ENCODE measurements at places on chromosomes 16 and 17.

GRCh38 chr17:81831957-81832607 is 1.0 kb downstream of the MCRIP1 start:
- H3K27me3 ChIP-seq, result no peaks in the 10 kb centered on the region
- peak overlapping the region; percentile 71 for H3K4me3 ChIP-seq
- peak; percentile 58 for DNase-seq
- H3K27ac ChIP-seq, result peak overlapping the region; percentile 72

- H3K36me3 ChIP-seq, result no peaks in the 10 kb centered on the region
- H3K4me3 ChIP-seq, result no peak overlapping the region
- DNase-seq, result no peak
- no peak overlapping the region for H3K27ac ChIP-seq
- no peaks in the 10 kb centered on the region for H3K27me3 ChIP-seq
- no peaks in the 10 kb centered on the region for H3K4me1 ChIP-seq
Observed at GRCh38 chr17:10171581-10171981, 26.8 kb downstream of the GAS7 start.

- H3K4me3 ChIP-seq, result no peak overlapping the region
- peaks cover 53% of the 10 kb centered on the region for H3K36me3 ChIP-seq
- no peak for DNase-seq
- no peaks in the 10 kb centered on the region for H3K27me3 ChIP-seq
Observed at GRCh38 chr16:48542020-48542473, 67.9 kb downstream of the N4BP1 start.

- no peaks in the 10 kb centered on the region for H3K27me3 ChIP-seq
- H3K27ac ChIP-seq, result no peak overlapping the region
- no peak for DNase-seq
Observed at GRCh38 chr16:9929836-9930235, 252.4 kb downstream of the GRIN2A start.

DNA sequence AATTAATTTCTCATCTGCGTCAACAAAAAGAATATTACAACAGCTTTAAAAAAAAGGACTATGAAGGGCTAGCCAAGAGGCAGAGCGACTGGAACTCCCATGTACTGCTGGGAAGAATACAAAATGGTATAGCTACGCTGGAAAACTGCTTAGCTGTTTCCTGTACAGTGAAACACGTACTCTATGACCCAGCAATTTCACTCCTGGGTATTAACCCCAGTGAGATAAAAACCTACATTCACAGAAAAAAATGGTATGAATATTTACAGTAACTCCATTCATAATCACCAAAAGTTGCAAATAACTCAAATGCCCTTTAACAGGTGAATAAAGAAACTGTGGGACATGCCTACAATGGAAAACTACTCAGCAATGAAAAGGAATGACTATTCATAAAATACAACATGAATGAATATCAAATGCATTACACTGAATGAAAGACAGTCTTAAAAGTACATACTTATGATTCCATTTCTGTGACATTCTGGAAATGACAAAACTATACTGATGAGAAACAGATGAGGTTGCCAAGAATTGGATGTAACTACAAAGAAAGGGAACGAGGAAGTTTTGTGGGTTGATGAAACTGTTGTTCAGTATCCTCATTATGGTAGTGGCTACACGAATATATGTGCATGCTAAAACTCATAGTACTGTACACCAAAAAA is 27.6 kb downstream of the CMTM4 start:
- H3K27me3 ChIP-seq, result no peaks in the 10 kb centered on the region
- no peaks in the 10 kb centered on the region for H3K36me3 ChIP-seq
- DNase-seq, result no peak
- H3K4me1 ChIP-seq, result no peaks in the 10 kb centered on the region
- H3K27ac ChIP-seq, result no peak overlapping the region

- peak; percentile 24 for DNase-seq
- H3K27ac ChIP-seq, result no peak overlapping the region
- no peak overlapping the region for H3K4me3 ChIP-seq
- H3K4me1 ChIP-seq, result peaks cover 19% of the 10 kb centered on the region
- H3K27me3 ChIP-seq, result no peaks in the 10 kb centered on the region
Observed at GRCh38 chr16:66511602-66512271, 38.2 kb downstream of the TK2 start.

GRCh38 chr16:69938981-69939820 is 11.9 kb upstream of the CLEC18A start:
- no peaks in the 10 kb centered on the region for H3K4me1 ChIP-seq
- DNase-seq, result no peak
- peaks cover 68% of the 10 kb centered on the region for H3K36me3 ChIP-seq
- H3K27ac ChIP-seq, result no peak overlapping the region
- H3K27me3 ChIP-seq, result no peaks in the 10 kb centered on the region

- DNase-seq, result no peak
- no peaks in the 10 kb centered on the region for H3K36me3 ChIP-seq
- peaks cover 2% of the 10 kb centered on the region for H3K27me3 ChIP-seq
- H3K4me3 ChIP-seq, result no peak overlapping the region
- no peak overlapping the region for H3K27ac ChIP-seq
- peaks cover 4% of the 10 kb centered on the region for H3K4me1 ChIP-seq
Observed at GRCh38 chr17:182050-182751, 751 bp upstream of the DOC2B start.

DNA sequence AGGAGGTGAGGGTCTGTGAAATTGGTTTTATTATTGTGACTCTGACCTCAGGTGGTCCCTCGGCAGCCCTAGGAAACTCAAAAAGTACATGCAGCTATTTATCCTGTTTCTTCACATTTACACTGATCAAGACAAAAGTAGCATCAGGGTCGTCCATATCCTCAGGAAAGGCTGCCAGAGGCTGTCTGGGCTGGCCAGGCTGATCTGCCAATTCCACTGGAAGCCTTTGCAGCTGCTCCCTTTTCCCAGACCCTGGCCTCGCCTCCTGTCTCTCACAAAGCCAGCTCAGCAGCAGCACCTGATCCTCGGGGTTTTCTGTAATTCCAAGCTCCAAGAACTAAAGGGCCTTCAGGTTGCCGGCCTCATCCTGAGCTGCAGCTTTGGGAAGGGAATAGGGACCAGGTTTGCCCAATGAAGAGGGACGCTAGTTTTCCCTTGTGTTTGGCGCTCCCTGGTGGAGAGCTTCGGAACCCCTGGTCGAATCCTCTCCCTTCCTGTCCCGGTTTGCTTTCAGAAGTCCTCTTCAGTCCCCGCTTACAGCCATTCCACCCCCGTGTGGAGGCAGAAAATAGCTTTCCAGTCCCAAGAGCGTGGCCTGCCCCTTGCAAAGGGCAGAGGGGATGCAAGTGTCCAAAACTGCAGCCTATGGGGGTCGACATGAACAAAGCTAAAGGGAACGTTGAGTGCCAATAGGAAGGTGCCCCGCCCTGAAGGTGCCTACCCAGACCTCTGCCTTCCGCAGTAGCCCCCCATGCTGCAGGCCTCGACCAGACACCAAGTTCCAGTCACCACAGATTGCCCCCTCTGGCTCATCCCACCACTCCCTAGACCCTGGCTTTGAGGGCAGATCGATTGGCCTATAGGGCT is 13.4 kb downstream of the MFSD6L start:
- H3K27me3 ChIP-seq, result no peaks in the 10 kb centered on the region
- no peak overlapping the region for H3K4me3 ChIP-seq
- H3K4me1 ChIP-seq, result peaks cover 5% of the 10 kb centered on the region
- no peak overlapping the region for H3K27ac ChIP-seq
- no peaks in the 10 kb centered on the region for H3K36me3 ChIP-seq

- H3K36me3 ChIP-seq, result peaks cover 26% of the 10 kb centered on the region
- no peaks in the 10 kb centered on the region for H3K27me3 ChIP-seq
Observed at GRCh38 chr16:3509470-3509928, 8.7 kb downstream of the CLUAP1 start.

DNA sequence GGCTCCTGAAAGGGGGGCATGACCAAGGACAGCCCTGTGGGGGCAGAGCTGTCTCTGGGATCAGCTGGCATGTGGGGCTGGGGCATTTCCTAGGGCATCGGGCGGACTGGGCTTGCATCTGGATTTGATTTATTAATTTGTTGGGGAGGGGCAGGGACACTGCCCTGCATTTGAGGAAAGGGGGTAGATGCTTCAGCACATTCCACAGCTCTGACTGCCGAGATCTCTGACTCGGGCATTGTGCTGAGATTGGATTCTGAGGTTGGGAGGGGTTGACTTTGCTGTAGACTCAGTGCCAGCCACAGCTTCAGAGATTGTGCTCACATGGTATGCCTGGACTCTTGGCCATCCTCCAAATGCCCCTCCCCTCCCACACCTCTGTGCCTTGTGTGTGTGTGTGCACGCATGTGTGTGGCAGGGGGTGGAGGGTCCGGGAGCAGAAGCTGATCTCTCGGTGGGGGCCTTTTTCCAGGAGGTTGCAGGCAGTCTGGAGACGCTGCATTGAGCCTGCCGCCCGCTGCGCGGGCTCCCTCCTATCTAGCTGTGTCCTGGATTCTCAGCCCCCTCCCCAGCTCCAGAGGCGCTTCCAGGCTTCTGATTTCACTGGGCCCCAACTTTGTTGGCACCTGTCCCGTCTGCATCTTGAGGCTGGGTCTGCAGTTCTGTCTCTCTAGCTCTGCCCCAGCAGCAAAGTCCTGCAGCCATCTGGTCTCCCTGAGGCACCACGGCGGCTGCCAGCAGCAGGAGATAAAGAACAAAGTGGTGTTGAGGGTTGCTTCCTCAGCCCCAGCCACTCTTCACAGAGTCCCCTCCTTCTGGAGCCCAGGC is 14.9 kb downstream of the IGFBP4 start:
- H3K4me3 ChIP-seq, result no peak overlapping the region
- H3K36me3 ChIP-seq, result no peaks in the 10 kb centered on the region
- DNase-seq, result no peak
- no peaks in the 10 kb centered on the region for H3K27me3 ChIP-seq
- no peak overlapping the region for H3K27ac ChIP-seq

- no peaks in the 10 kb centered on the region for H3K36me3 ChIP-seq
- H3K4me1 ChIP-seq, result no peaks in the 10 kb centered on the region
- no peak overlapping the region for H3K4me3 ChIP-seq
- no peak overlapping the region for H3K27ac ChIP-seq
Observed at GRCh38 chr17:19755821-19756510, 7.9 kb upstream of the ALDH3A1 start.

DNA sequence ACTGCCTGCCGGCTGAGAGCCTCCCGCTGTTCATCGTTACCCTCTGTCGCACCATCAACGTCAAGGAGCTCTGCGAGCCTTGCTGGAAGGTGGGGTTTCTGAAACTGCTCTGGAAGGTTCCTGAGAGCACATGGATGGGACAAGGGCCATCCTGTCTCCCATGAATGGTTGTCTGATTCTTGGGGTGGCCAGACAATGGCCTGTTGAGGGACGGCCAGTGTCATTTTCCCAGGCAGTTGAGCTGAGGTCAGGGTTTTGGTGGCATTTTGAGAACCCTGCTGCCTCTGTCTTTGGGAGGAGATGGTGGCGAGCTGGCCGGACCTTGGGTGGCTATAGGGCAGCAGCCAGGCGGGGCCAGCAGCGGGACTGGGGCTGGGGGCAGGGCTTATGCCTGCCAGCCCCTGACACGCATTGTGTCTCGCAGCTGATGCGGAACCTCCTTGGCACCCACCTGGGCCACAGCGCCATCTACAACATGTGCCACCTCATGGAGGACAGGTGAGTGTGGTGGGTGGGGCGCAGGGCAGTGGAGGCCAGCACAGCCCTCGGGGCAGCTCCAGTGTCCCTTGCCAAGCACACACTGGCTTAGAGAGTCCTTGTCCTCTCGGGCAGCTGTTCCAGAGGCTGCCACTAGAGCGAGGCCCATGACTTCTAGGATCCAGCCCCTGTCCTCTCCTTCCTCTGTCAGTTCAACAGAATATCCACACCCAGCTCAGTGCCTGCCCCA is 9.1 kb downstream of the TSC2 start:
- no peaks in the 10 kb centered on the region for H3K4me1 ChIP-seq
- no peak overlapping the region for H3K27ac ChIP-seq
- peaks cover 30% of the 10 kb centered on the region for H3K36me3 ChIP-seq
- no peak for DNase-seq
- H3K27me3 ChIP-seq, result no peaks in the 10 kb centered on the region

DNA sequence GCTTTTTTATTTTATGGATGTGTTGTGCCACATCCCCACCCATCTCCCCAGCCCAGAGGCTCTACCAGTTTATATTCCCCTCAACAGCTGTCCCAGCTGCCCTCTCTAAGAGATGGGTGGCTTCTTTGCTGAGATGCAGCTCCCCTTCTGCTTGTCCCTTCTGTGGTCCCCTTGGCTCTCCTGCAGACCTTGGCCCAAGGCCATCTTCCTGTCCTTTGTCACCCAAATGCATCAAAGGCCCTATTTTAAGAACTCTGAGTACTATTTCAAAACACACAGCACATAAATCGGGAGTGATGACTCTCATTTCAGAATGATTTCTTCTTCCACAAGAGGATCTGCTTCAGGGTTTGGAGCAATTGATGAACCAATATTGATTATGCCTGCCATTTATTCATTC is 85.3 kb downstream of the SPACA3 start:
- DNase-seq, result no peak
- H3K27me3 ChIP-seq, result peaks cover 6% of the 10 kb centered on the region
- no peak overlapping the region for H3K4me3 ChIP-seq
- no peak overlapping the region for H3K27ac ChIP-seq
- no peaks in the 10 kb centered on the region for H3K4me1 ChIP-seq

DNA sequence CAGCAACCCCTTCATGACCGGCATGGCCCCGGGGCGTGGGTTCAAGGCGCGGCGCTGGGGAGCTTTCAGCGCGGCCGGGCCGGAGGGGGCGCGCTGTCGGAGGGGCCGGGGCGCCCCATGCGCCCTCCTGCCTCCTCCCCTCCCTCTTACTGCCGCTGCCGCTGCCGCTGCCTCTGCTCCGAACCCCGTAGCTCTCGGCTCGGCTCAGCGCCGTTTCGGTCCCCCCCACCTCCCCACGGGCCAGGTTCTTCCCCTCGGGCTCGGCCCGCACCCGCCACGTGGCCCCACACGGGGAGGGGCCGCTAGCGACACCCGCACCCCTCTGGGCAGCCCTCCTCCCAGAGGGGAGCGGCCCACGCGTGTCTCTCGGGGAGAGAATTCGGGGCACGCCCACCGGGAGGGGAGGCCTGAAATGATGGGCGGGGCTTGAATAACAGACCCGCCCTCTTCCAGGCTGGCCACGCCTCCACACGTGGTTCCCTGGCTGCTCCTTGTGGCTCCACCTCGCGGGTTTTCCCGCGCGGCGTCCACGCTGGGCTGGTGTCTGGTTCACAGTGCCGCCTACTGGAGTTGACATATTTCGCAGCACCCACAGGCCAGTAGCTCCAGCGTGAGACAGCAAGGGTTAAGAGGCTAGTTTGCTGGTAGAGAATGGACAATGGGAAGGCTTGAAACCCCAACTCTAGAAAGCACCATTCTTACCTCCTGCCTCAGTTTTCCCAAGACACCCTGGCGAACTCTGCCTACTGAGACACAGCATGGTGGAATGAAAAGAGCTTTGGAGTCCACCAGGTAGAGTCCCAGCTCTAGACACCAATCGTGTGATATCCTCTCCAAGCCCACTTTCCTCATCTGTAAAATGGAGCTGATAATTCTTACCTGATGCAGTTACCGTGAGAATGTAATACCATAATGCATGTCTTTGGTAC is at the start of gene KCNH4:
Gene KCNH4, minus strand, starts transcription at position 221 of the 929 bp plus-strand sequence. Its CDS starts 197 bp downstream, at position 24.
- no peak within 1 kb of the TSS for H3K27ac ChIP-seq
- H3K27me3 ChIP-seq, result no peaks in the 10 kb centered on the region
- DNase-seq, result peak; percentile 79
- no peaks in the 10 kb centered on the region for H3K36me3 ChIP-seq
